Neural progenitor cell (in vitro differentiated cells): ENCODE measurements at places on chromosomes 7 and 10. TPM values are rescaled to one million over a fixed set of nuclear protein-coding genes. Genes with fewer than 3 reads are reported as not detected.

- H3K4me1 ChIP-seq, result peaks cover 15% of the 10 kb centered on the region
- H3K27me3 ChIP-seq, result no peaks in the 10 kb centered on the region
- H3K4me3 ChIP-seq, result no peak overlapping the region
- DNase-seq, result no peak
Observed at GRCh38 chr10:12470719-12471118, 121.4 kb downstream of the CAMK1D start.

GRCh38 chr7:112571852-112572607 lies 91.2 kb downstream of the LSMEM1 start:
- H3K4me1 ChIP-seq, result no peaks in the 10 kb centered on the region
- DNase-seq, result peak; percentile 25
- no peak overlapping the region for H3K4me3 ChIP-seq
- H3K27ac ChIP-seq, result no peak overlapping the region
- no peaks in the 10 kb centered on the region for H3K27me3 ChIP-seq

GRCh38 chr10:91665842-91666241 lies 33.0 kb upstream of the PPP1R3C start:
- H3K4me1 ChIP-seq, result peaks cover 14% of the 10 kb centered on the region
- no peak overlapping the region for H3K4me3 ChIP-seq
- no peak for DNase-seq
- no peaks in the 10 kb centered on the region for H3K27me3 ChIP-seq
- no peak overlapping the region for H3K27ac ChIP-seq
- H3K36me3 ChIP-seq, result no peaks in the 10 kb centered on the region

DNA sequence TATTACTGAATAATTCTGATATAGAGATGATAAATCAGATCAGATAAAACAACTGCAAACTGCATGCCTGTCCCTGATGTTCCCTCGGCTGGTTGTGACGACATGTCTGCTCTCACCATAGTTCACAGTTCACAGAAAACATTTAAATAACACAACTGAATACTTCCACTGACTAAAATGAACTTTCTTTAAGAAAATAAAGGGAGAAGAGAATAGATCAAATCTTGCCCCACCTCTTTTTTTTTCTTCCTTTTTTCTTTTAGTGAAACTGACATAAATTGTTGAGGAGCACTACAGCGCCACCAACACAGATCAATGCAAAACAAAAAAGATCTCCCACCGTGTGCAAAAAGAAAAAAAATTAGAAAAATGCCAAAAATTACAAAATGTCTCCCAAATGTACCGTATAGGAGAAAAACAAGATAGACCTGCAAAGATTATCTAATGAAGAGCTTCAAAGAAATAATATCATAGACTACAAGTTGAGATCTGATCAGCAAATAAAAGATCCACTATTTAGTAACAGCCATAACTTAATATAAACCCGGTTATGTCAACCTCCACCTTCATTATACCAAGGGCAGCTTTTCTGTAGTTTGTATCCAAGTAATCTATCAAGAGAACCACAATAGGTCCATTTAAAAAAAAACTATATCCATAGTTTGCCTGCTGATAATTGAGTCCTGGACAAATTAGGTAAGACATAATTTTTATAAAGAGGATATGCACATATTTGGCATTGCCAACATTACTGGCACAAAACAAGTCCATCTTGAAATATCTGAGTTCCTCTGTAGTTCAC lies 30.7 kb upstream of the EPC1 start:
- no peaks in the 10 kb centered on the region for H3K27me3 ChIP-seq
- H3K4me3 ChIP-seq, result peak overlapping the region; percentile 86
- no peak overlapping the region for H3K27ac ChIP-seq
- DNase-seq, result peak; percentile 7
- H3K4me1 ChIP-seq, result peaks cover 20% of the 10 kb centered on the region

DNA sequence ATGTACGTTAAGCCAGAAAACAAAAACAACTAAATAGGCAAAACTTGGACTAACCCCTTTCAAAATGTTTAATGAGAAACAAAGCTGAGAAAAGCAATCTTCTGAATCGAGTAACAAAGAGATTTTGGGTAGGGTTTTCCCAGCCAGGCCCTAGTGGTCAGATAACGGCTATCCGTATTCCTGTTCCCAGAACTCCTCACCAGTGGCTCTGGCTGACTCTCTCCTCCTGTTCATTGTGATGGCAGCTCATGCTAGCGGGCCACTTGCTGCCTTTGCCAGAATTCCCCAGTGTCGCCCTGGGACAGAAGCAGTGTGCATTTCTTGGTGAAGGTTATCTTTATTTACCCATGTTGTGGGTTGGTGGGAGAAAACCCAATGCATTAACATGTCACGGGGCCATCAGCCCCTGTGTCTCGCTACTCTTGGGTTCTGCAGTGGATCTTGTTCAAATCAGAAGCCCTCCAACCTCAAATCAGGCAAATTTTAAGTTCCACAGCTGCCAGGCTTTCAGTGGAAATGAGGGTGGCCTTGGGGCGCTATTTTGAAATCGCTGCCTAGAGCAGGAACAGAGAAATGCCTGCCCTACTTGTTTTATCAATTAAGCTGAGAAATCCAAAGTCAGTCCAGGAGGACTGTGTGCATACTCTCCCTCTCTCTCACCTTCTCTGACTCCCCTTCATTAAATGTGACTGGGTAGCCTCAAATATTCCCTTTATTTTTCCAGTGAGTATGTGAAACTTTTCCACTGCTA lies 164.5 kb upstream of the NPVF start:
- DNase-seq, result peak; percentile 33
- H3K4me1 ChIP-seq, result peaks cover 3% of the 10 kb centered on the region
- no peak overlapping the region for H3K4me3 ChIP-seq
- no peaks in the 10 kb centered on the region for H3K27me3 ChIP-seq
- no peaks in the 10 kb centered on the region for H3K36me3 ChIP-seq

DNA sequence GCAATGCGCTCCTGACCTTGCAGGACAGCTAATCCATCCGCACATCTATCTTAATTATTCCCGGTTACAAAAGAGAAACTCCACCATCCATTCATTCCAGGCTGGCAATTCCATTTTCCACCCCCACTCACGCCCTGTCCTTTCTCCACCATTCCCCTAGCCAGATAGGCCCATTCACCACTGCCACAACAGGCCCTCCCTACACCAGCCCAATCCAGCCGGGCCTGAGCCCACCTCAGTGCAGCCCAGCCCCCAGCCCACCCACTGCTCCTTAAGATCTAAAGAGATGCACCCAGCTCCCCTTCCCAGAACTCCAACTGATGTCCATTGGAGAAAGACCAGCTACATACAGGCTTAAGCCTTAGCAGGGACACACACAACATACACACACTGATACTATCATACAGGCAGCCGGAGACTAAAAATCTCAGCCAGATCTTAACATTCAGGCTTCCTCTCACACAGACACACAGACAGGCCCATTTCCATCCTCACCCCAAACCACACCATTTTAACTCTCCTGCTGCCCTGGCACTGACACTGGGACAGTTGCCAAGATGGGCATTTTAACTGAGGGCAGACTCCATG lies 38.0 kb upstream of the PAX2 start:
- DNase-seq, result no peak
- no peak overlapping the region for H3K4me3 ChIP-seq
- H3K36me3 ChIP-seq, result no peaks in the 10 kb centered on the region
- H3K27me3 ChIP-seq, result peaks cover 93% of the 10 kb centered on the region

DNA sequence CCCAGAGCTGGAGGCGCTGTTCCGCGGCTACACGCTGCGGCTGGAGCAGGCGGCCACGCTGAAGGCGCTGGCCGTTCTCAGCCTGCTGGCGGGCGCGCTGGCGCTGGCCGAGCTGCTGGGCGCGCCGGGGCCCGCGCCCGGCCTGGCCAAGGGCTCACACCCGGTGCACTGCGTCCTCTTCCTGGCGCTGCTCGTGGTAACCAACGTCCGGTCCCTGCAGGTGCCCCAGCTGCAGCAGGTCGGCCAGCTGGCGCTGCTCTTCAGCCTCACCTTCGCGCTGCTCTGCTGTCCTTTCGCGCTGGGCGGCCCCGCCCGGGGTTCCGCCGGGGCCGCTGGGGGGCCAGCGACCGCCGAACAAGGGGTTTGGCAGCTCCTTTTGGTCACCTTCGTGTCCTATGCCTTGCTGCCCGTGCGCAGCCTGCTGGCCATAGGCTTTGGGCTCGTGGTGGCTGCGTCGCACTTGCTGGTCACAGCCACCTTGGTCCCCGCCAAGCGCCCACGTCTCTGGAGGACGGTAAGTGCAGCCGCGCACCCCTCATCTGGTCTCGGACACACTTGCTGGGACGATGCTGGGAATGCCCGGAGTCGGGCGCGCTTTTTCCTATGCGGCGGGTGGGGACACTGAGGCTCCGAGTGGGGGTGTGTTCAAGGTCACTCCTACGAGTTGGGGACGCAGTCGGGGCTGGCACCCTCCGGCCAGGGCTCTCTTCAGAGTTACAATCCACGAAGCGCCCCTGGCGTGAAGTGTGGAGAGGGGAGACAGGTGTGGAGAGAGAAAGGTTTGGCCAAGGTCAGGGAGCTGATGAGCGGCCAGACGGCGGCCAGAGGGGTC lies 717 bp downstream of the ADCY1 start:
- DNase-seq, result peak; percentile 94
- no peaks in the 10 kb centered on the region for H3K36me3 ChIP-seq
- H3K4me1 ChIP-seq, result peaks cover 15% of the 10 kb centered on the region

DNA sequence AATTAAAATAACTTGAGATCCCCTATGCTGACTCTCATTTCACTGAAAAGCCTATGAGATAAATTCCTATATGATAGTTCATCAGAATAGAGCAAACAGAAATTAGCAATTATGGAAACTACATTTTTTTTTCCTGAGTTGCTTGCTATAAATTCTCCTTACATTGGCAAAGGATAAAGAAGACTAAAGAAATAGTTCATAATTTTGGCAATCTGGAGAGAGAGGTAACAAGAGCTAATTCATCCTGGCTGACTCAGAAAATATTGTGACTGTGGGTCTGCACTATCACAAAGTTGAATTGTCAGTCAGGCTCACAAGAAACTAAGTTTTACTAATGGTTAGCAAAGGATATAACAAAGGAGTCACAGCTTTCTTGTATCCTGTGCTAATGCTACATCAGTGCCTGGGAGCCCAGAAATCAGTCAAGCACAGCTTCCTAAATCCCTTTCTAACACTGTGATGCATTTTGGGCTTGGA lies 483.0 kb downstream of the MAGI2 start:
- no peaks in the 10 kb centered on the region for H3K36me3 ChIP-seq
- H3K27ac ChIP-seq, result no peak overlapping the region
- H3K4me1 ChIP-seq, result peaks cover 3% of the 10 kb centered on the region
- peak; percentile 65 for DNase-seq
- H3K27me3 ChIP-seq, result no peaks in the 10 kb centered on the region

GRCh38 chr10:6176691-6177231 lies 26.0 kb upstream of the PFKFB3 start:
- no peaks in the 10 kb centered on the region for H3K4me1 ChIP-seq
- no peaks in the 10 kb centered on the region for H3K27me3 ChIP-seq
- no peaks in the 10 kb centered on the region for H3K36me3 ChIP-seq

DNA sequence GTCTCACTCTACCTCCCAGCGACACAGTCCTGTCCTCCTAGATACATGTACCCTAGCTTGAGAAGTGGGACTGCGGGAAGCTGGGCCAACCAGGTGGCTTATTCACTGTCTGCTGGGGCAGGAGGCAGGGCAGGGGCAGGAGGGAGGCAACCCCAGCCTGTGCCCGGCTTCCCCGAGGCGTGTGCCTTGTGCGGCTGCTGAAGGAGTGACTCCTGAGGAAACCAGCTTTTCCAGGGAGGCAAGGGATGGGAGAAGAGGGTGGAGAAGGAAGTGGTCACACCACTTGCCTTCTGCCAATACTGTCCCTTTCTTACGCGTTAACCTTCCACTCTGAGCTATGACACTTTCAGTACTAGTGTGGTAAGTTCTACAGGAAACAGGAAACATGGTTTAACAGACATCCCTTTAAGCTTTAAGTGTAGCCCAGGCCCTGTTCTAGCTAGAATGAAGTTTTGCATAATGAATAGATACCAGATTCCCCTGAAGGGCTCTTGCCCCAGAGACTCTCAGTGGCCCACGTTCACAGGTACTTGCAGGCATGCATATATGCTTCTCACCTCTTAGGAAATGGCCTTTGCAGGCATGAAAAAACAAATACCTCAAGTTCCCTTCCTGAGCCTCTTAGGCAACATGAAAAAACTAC lies 40.6 kb downstream of the SYPL1 start:
- no peaks in the 10 kb centered on the region for H3K27me3 ChIP-seq
- no peaks in the 10 kb centered on the region for H3K36me3 ChIP-seq
- H3K4me1 ChIP-seq, result peaks cover under 1% of the 10 kb centered on the region

GRCh38 chr7:130886438-130887135 lies 152.6 kb upstream of the KLF14 start:
- no peak overlapping the region for H3K4me3 ChIP-seq
- peaks cover 18% of the 10 kb centered on the region for H3K4me1 ChIP-seq
- H3K27me3 ChIP-seq, result no peaks in the 10 kb centered on the region
- H3K36me3 ChIP-seq, result no peaks in the 10 kb centered on the region
- DNase-seq, result no peak

The SPDYE6 gene
- not detected in 2 replicates for total RNA-seq
